ENCODE measurements at places on chromosomes 7 and 10. TPM values are rescaled to one million over a fixed set of nuclear protein-coding genes. Genes with fewer than 3 reads are reported as not detected.

GRCh38 chr10:79329529-79329928 lies 17.7 kb upstream of the PPIF start:
- no peaks in the 10 kb centered on the region for H3K36me3 ChIP-seq
- no peak overlapping the region for H3K4me3 ChIP-seq
- no peaks in the 10 kb centered on the region for H3K27me3 ChIP-seq
- H3K27ac ChIP-seq = peak overlapping the region; percentile 6
- H3K4me1 ChIP-seq = peaks cover 31% of the 10 kb centered on the region

The MUC3A gene
- total RNA-seq = not detected

DNA sequence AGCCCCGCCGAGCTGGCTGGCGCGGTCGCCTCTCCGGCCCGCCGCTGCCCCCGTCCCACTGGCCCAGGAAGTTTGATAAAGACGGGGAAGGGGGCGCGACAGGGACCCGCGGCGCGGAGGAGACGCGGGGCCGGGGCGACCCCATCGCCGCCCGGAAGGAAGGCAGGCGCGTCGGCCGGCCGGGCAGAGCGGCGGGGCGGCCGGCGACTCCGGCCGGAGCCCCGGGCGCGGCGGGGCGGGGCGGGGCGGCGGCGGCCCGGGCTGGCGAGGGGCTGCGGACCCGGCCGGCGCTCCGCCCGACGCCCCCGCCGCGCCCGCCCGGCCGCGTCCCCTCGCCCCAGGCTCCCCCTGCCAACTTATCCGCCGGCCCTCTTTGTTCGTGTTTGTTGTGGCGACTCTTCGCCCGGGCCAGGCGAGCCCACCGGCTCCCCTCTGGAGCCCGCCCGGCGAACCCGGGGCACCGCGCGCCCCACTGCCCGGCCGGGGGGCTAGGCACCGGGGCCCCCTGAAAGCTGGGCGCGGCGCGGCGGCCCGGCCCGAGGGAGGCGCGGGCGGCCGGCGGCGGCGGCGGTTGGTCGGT lies 571 bp downstream of the KDM7A start:
- peaks cover 38% of the 10 kb centered on the region for H3K4me1 ChIP-seq
- peak overlapping the region; percentile 83 for H3K27ac ChIP-seq
- peaks cover 3% of the 10 kb centered on the region for H3K27me3 ChIP-seq
- peak overlapping the region; percentile 94 for H3K4me3 ChIP-seq
- peak; percentile 18 for DNase-seq

GRCh38 chr7:31488562-31489203 lies 25.2 kb upstream of the ITPRID1 start:
- no peaks in the 10 kb centered on the region for H3K27me3 ChIP-seq
- H3K27ac ChIP-seq = no peak overlapping the region
- no peaks in the 10 kb centered on the region for H3K4me1 ChIP-seq
- H3K4me3 ChIP-seq = no peak overlapping the region
